Activated naive CD8-positive, alpha-beta T cell treated with anti-CD3 and anti-CD28 coated beads, Interleukin-2, amount 50 U/mL, for 16 hours (primary cell): ENCODE measurements at places on chromosomes 12 and 14.

- no peak for DNase-seq
These were observed 264.0 kb upstream of the PRICKLE1 start for GRCh38 chr12:42853370-42854140.

- no peak for DNase-seq
These were observed 2.5 kb upstream of the TEP1 start for GRCh38 chr14:20415782-20416206.

GRCh38 chr14:65513671-65514070 is 101.1 kb downstream of the FUT8 start:
- DNase-seq, result no peak

DNA sequence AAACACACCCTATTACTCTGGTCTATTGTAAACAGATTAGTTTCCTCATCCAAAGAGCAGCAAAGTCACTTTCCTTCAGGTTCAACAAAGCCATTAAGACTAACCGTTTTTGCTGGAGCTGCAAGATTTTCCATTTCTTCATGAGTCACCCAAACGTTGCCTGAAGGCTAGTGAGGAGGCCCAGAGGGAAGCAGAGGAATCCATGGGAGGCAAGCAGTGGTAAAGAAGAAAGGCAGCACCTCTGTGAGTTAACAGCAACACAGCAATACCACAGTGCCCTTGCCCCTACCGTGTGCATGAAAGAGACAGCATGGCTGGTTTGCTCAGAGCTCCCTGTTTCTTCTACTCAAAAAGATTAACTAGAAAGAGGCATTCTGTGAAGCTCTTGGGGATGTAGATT is 206.3 kb downstream of the ACSS3 start:
- DNase-seq, result no peak

GRCh38 chr12:132247718-132248452 is 81.5 kb downstream of the GALNT9 start:
- DNase-seq, result no peak

DNA sequence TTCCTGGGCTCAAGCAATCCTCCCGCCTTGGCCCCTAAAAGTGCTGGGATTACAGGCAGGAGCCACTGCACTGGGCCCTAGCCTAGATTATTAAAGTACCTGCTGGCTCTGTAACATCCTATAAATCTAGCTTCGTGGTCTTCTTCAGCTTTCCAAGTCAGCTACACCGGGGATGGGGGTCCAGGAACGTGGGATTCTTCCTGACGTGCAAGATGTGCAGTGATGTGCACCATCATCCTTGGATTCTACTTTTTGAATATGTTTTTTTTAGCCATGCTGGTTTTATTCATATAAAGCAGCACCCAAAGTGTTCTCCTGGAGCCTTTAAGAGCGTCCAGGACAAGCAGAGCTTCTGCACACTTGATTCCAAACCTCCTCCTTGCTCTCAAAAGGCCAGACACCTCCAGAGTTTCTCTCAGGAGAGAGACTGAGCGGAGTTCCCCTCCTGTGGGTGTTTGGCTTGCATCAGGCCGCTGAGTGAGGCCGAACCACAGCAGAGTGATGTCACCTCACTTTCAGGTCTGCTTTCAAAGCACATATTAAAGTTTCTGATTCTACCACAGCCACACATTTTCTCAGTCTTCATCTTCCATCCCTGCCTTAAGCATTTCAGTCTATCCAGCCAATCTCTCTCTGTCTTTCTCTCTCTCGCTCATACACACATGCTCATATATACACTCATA is 33.4 kb downstream of the VCPKMT start:
- DNase-seq, result peak; percentile 64

- DNase-seq, result no peak
These were observed 1.1 kb downstream of the SMIM10L1 start for GRCh38 chr12:11171969-11172675.

GRCh38 chr14:72781561-72782508 is 112.1 kb downstream of the DPF3 start:
- DNase-seq, result no peak

GRCh38 chr14:96038920-96039632 is at the start of gene C14orf132:
TSS of gene C14orf132 (plus strand) at chr14:96039362. CDS start at chr14:96039501, 139 bp downstream.
- DNase-seq, result peak; percentile 42

- DNase-seq, result no peak
These were observed 118.2 kb upstream of the TMCC3 start for GRCh38 chr12:94768398-94769046.

DNA sequence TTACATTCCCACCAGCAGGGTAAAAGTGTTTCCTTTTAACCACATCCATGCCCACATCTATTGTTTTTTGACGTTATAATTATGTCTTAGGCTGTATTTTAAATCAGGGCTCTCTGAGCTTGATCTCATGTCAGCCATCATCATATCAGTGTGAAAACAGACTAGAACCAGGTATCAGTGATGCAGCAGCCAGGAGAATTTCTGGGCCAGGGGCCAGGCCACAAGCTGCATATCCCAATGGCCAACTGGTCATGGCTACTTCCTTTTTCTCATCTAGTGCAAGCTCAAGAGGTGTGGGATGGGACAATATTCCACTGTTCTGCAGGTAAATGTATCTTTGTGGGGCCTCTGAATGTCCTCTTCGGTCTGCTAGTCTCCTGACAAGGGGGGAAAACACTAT is 125.1 kb downstream of the CRADD start:
- no peak for DNase-seq

DNA sequence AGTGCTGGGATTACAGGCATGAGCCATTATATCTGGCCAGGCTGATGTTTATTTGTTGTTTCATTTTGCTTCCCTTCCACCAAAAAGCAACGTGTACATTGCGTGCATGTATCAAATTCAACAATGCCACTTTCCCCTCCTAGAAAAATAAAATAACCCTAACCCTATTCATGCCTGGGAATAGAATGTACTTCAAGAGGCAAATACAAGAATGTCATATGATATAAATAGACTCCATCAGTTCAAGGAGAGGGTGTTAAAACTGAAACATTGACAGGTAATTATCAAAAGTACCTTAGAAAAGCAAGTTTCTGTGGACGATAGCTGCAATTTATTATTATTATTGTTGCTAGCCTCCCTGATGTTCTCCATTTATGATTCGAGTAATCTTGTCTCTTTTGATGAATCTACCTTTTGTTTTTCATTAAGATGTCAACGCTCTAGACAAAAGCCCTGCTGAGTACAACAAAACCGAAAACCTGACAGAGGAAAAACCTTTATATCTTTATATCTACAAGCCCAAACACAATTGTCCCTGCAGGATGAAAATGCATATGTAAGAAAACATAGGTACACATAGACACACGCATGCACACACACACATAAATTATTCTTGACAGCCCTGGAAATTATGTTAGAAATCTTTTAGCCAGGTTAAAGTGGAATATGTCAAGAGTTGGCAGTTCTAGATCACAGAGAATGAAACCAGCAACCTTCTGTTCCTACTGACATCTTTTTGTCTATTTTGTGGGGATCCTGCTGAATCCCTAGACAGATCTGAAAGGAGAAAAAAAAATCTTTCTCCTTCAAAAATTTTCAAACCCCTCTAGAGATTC is 98.9 kb downstream of the BTG1 start:
- no peak for DNase-seq

DNA sequence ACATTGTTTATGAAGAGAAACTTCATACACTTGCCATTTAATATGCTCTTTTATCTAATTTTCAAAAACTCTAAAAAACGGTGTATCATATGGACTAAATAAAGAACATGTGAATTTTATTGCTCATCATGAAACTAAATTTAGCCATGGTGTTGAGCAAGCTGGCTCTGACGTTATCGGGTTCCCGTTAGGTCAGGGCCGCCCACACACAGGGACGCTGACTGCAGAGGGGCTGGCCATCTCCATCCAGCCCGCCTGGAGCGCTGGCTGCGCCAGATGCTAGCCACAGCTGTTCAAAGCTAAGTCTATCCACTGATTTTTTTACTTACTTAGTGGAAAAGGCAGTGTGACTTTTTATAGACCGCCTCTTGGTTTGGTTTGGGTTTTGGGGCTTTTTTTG is 36.5 kb upstream of the DYNC1H1 start:
- no peak for DNase-seq

- no peak for DNase-seq
These were observed 19.3 kb upstream of the CCER1 start for GRCh38 chr12:90974286-90974685.

GRCh38 chr12:92074889-92075288 is 70.8 kb downstream of the BTG1 start:
- no peak for DNase-seq

- DNase-seq, result no peak
These were observed 63.3 kb downstream of the SUSD6 start for GRCh38 chr14:69674546-69675244.

DNA sequence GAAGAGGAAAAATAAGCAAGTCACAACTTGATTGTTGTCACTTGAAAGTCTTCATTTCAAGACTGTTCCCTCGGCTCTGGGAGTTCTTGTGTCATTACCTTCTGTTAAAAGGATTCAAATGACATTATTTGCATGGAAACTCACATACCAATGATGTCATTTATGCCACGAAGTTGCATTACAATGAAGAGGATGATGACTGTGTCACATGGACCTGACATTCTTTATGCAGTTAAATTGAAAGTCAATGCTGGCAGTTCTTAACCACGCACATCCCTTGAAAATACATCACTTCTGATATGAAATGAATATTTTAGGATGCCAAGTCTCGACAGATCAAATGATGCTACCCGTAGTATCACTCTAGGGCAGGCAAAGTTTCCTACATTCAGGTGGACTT is 1069.5 kb downstream of the VRK1 start:
- DNase-seq, result no peak

GRCh38 chr12:100249941-100250340 is 16.9 kb downstream of the DEPDC4 start:
- DNase-seq, result no peak

GRCh38 chr12:14442221-14442881 is 76.9 kb downstream of the ATF7IP start:
- no peak for DNase-seq

GRCh38 chr12:57475271-57476161 is 4.2 kb downstream of the ARHGAP9 start:
- DNase-seq, result no peak

GRCh38 chr14:91956616-91957015 is 9.1 kb upstream of the FBLN5 start:
- DNase-seq, result no peak

- DNase-seq, result no peak
These were observed 4.9 kb downstream of the AQP5 start for GRCh38 chr12:49966511-49967041.

DNA sequence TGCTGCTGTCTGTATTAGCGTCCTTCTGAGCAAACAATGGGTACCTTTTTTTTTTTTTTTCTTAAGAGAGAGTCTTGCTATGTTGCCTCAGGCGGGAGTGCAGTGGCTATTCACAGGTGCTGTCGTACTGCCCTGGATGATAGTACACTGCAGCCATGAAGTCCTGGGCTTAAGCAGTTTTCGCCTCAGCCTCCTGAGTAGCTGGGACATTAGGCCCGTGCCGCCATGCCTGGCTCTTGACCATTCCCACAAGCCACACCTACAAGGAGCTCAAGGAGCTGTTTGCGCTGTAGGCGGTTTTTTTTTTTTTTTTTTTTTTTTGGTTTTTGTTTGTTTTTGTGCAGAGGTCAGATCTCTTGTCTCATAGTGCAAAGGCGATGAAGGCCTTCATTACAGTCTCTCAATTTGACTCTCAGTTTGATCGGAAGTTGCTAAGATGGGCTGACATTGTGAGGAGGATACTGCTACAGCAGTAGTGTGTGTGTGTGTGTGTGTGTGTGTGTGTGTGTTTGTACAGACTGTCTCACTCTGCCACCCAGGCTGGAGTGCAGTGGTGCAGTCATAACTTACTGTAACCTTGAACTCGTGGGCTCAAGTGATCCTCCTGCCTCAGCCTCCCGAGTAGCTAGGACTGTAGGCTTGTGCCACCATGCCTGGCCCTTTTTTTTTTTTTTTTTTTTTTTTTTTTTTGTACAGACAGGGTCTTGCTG is 34.2 kb downstream of the TRAF3 start:
- no peak for DNase-seq

- no peak for DNase-seq
These were observed 250.2 kb downstream of the DACT1 start for GRCh38 chr14:58887931-58888330.

DNA sequence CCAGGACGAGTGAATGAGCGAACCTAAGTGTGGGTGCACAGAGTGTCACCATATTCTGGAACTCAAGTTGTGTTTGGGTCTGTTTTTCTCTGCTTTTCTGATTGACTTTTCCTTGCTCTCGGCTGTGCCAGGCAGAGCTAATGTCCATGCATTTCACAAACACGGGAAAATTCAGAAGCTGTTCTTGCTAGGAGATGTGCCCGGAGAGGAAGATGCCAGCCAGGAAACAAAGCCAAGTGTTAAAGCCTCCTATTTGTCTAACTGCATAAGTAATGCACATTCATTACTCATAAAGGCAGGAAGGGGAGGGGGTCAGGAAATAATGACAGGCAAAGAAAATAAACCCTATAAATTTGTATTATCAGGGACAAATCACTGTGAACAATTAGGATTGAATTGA is 250.4 kb upstream of the SFSWAP start:
- DNase-seq, result no peak

DNA sequence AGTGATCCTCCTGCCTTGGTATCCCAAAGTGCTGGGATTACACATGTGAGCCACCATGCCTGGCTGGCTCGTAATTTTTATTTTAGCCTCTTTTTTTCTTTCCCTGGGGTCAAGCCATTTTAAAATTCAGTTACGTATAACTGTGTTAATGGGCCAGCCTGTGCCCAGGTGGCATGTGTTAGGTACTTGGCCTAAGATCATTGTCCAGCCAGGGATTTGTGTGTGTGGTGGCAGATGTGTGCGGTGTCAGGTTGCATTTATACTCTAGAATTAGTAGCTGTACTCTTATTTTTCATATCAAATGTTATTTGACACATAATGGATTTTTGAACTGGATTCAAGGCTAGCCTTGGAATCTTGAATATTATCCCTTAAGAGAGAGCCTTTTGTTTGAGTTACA is 69.3 kb downstream of the FBXO34 start:
- no peak for DNase-seq

- DNase-seq, result peak; percentile 38
These were observed 11.9 kb downstream of the SCNN1A start for GRCh38 chr12:6363330-6364043.

DNA sequence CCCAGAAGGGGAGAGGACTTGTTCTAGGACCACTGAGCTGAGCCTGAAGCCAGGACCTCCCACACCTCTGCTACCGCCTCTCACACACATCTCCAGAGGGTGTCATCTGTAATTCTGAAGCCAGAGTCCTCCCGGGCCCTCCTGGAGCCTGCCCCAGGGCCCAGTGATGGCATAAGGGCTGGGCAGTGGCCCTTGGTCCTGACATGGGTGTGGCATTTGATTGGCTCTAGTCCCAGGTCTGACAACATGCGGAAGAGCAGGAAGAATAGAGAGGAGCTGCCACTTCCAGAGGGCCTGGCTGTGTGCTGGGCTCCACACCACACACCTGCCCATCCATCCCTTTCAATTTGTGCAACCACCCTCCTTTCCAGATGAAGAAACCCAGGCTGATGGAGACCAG is 144.3 kb upstream of the GSC start:
- DNase-seq, result no peak

GRCh38 chr12:47110718-47111391 is 31.1 kb upstream of the AMIGO2 start:
- no peak for DNase-seq

GRCh38 chr12:131056626-131057025 is 102.9 kb downstream of the ADGRD1 start:
- DNase-seq, result no peak

GRCh38 chr12:39779768-39780340 is 160.3 kb upstream of the ABCD2 start:
- DNase-seq, result no peak
